ENCODE measurements at places on chromosomes 7 and 10.

DNA sequence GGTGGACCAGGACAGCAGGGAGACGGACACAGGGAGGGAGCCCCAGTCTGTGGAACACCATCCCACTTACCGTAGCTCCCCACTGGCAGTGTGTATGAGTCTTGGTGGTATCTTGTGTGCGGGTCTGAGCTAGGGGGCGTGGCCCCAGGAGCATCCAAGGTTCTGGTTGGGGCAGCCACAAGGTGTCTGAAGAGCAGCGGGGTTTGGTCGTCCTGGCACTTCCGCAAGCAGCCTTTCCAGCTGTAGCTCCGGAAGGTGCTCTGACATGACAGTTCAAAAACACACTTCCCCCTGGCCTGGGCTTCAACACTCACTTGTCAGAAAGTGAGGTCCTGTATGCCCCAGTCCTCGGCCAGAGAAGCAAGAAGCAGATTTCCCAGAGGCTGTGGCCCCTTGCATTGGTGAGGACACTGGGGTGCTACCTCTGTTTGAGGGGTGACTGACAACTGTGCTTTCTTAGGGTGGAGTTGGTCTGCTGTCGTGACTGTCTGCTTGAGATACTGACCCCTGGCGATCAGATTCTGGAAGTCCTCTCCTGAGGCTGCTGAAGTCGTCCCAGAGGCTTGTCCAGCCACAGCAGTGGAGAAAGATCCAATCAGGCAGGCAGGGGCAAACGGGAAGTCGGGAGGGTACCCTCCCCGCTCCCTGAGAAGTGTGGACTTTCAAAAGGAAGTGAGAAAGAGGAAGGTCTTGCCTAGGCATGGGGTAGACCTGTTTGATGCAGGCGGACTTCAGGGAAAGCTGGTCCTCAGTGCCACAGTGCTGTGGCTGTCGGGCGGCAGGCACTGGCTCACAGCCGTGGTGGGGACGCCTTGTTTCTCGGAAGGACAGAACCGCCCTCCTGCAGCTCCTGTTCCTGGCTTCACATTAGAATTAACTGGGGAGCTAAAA is 51.4 kb upstream of the PFKFB3 start:
- DNase-seq: peak; percentile 59

DNA sequence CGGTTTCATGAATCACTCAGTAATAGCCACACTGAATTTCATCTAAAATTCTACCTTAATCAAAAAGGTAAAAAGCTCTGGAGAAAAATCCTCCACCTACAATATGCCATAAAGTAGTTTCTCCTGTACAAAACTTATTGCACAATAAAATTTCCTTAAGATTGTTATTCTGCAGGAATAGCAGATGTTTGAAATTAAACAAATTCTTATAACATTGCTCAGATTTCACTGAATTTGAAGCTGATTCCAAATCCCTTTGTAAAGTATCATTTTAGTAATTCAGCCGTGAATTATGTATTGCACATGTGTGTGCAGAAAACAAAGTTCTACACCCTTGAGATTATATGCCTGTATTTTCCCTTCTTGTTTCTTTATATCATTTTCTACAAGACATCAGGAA is 123.8 kb downstream of the AMPH start:
- no peak for DNase-seq

- no peak for DNase-seq
Measured at GRCh38 chr7:136174477-136175125, 197.4 kb upstream of the MTPN start.

- DNase-seq: no peak
Measured at GRCh38 chr10:127614484-127615017, 65.4 kb downstream of the NPS start.

- DNase-seq: no peak
Measured at GRCh38 chr10:103776878-103777591, 78.3 kb downstream of the SH3PXD2A start.

All from CD4-positive, alpha-beta memory T cell (primary cell).